Posterior vena cava (tissue), 2 donors: ENCODE measurements at places on chromosomes 12 and 14. TPM values are rescaled to one million over a fixed set of nuclear protein-coding genes. Genes with fewer than 3 reads are reported as not detected.

The AMDHD1 gene
- total RNA-seq: 0.46 TPM

The PLEKHD1 gene
- 0.14 TPM for total RNA-seq

The CD27 gene
- total RNA-seq: 0.42 TPM

- no peak for DNase-seq
These were observed 15.8 kb upstream of the PTPRR start for GRCh38 chr12:70936203-70936813.

GRCh38 chr12:23228101-23228500 lies 603.1 kb downstream of the ETNK1 start:
- DNase-seq: no peak

GRCh38 chr12:64318605-64319004 lies 72.0 kb downstream of the C12orf56 start:
- no peak for DNase-seq

DNA sequence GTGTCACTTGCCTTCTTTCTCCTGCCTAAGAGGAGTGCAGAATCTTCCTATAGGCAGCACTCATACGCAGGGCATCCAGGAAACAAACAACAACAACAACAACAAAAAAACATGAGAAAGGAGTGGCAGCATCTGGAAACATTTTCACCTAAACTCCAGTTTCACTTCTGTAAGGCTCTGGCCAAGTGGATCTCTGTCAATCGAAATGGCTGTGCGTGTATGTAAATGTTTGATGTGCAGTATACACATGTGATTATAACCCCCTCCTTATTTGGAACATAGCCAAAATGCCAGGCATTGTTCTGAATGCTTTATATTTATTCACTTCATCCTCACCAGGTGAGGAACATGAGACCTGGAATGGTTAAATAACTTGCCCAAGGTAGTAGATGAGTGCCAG lies 76.8 kb downstream of the COX16 start:
- no peak for DNase-seq

GRCh38 chr12:56484566-56484965 lies 3.4 kb downstream of the GLS2 start:
- no peak for DNase-seq

DNA sequence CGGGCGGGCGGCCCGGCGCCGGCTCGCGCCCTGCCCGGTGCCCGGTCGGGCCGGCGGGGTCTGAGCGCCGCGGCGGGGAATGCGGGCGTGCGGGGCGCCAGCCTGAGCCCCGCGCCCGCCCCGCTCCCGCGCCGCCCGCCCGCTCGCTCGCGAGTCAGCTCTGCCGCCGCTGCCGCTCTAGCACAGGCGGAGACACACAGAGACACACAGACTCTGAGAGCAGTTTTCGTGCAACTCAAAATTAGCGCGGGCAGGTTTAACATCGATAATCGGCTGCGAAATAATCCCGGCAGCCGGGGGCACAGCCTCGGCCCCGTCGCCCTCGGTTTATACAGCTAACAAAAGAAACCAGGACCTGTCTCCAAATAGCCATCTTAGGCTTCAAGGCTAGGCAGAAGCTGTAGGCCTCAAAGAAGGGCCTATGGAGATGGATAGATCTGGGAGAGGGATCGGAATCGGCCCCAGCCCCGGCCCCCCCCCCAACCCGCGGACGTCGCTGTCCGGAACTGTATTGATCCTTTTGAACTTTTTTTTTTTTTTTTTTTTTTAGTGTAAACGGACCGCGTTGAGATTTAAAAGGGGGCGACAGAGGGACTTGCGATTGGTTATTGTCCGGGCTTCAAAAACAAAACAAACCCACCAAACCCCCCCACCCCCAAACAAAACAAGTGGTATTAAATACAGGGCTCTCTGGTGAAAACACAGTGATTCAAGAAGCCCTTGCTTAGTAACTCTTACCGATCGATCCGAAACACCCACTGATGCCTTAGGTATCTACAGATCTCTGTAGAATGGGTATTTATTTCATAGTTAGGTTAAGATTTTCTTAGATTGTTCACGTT lies 1.1 kb downstream of the ARID2 start:
- peak; percentile 82 for DNase-seq
